ENCODE measurements at places on chromosomes 6 and 20. TPM values are rescaled to one million over a fixed set of nuclear protein-coding genes. Genes with fewer than 3 reads are reported as not detected.

Gene C6orf15
- not detected for total RNA-seq

GRCh38 chr20:11431621-11432020 is 486.1 kb upstream of the BTBD3 start:
- no peak for DNase-seq

Gene TMEM14A
- total RNA-seq = 5.6 TPM

- DNase-seq = no peak
Measured at GRCh38 chr6:6596529-6597328, 8.2 kb downstream of the LY86 start.

GRCh38 chr20:11719153-11719552 is 198.5 kb upstream of the BTBD3 start:
- DNase-seq = no peak

DNA sequence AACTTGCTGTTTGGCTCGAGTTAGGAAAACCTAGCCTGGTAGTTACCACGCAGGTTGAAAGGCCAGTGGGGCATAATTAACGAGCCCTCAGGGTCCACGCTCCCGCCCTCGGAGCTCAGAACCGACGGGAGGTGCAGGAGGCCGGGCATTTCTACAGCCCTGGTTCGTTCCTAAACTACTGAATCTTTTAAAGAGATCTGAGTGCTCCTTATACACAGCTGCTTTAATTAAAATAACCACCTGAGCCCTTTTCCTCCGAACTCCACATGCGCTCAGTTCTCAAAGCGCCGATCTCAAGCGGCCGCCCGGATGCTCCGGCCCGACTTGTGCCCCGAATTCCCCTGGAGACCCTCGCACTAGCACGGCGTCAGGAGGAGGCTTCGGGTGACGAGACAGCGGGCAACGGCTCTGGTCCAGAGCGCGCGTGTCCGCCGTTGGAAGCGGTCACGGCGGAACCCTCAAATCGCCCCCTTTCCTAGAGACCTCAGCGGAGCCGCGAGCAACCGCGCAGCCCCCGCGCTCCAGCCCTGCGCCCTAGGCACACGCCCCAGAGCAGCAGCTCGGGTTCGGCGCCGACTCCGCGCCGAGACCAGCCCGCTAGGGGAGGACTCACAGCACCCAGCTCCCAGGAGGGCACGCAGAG is 397 bp downstream of the WDR27 start:
- no peak for DNase-seq

Gene PLCB4
- total RNA-seq = not detected

Gene RAB44
- total RNA-seq = 12.9 TPM

DNA sequence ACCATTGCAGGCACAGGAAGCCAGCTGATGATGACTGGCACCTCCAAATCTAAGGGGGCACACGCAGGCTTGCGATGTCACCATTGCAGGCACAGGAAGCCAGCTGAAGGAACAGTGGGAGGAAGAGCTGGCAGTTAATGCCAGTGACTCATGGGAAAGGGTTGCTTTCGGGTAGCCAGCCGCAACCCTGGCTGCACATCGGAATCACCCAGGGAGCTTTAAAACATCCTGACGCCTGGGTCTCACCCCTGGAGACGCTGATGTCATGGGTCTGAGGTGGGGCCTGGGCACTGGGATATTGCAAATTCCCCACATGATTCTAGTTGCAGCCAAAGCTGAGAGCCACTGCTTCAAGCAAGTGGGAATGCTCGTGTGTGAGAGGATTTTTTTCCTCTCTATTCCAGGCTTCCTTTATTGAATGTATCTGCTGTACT is 16.1 kb upstream of the CCN6 start:
- DNase-seq = no peak

DNA sequence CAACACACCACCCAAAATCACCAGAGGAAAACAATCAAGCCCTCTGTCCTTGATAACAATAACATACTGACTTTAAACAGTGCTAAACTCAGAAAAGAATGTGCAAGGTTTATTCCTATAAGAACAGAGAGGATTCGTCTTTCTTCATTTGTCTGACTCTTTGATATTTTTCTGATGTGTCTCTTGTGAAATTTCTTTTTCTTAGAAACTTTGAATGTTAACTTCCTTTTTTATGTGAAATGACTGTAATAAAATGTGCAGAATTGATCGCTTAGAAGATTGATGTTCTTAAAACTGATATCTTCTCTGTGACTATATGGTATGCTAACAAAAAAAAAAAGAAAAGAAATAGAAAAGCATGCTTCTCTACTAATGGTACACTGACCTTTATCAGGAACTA is 947.4 kb upstream of the CITED2 start:
- no peak for DNase-seq

GRCh38 chr6:149334201-149334600 is 16.7 kb downstream of the TAB2 start:
- DNase-seq = no peak

GRCh38 chr6:124008000-124008987 is 204.6 kb downstream of the NKAIN2 start:
- no peak for DNase-seq

Gene CST7
- 619 TPM for total RNA-seq

DNA sequence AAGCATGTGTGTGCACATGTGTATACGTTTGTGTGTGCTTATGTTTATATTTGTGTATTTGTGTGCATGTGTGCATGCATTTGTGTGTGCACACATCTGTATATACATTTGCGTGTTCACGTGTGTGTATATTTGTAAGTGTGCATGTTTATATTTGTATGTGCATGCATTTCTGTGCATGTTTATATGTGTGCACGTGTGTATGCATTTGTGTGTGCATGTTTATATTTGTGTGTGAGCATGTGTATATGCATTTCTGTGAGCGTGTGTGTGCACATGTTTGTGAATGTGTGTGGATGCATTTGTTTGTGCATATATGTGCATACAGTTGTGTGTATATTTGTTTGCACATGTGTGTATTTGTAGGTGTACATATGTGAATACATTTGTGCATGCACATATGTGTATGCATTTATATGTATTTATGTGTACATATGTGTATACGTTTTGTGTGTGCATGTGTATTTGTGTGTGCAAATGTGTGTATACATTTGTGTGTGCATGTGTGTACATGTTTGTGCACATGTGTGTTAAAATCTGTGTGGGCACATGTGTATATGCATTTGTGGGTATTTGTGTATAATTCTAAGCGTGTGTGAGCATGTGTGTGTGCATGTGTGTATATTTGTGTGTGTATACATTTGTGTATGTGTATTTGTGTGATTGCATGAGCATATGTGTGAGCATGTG is 140.4 kb upstream of the AFDN start:
- DNase-seq = no peak

- no peak for DNase-seq
Measured at GRCh38 chr6:165628955-165629354, 34.1 kb downstream of the PDE10A start.

GRCh38 chr6:132280436-132280835 is 120.8 kb downstream of the MOXD1 start:
- no peak for DNase-seq

GRCh38 chr6:28383235-28384142 is 16.1 kb downstream of the ZSCAN12 start:
- peak; percentile 36 for DNase-seq

Gene MUC22
- not detected for total RNA-seq

GRCh38 chr6:137313928-137314855 is 95.0 kb upstream of the IFNGR1 start:
- DNase-seq = peak; percentile 87

Gene RSPH9
- not detected for total RNA-seq

GRCh38 chr6:14102383-14102782 is 15.2 kb upstream of the CD83 start:
- no peak for DNase-seq

- no peak for DNase-seq
Measured at GRCh38 chr20:41143354-41143753, 6.0 kb downstream of the PLCG1 start.

Gene PNPLA1
- 3.5 TPM for total RNA-seq

DNA sequence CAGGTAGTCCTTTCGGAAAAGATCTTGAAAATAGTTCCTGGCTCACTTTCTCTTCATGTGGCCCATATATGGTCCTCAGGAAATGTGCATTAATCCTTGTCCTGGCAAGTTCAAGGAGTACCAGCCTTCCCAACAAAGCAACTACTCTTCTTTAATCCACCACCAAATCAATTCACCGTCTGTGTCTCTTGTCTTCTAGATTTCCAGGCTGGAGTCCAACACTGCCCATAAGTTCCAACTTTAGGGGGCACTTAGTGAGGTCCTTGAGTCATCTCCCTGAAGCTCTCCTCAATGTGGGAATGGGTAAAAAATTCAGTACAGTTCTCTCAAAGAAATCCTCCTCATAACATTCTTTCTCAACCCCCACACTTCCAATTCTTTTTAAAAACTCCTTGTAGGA is 6.9 kb upstream of the DAAM2 start:
- DNase-seq = no peak

DNA sequence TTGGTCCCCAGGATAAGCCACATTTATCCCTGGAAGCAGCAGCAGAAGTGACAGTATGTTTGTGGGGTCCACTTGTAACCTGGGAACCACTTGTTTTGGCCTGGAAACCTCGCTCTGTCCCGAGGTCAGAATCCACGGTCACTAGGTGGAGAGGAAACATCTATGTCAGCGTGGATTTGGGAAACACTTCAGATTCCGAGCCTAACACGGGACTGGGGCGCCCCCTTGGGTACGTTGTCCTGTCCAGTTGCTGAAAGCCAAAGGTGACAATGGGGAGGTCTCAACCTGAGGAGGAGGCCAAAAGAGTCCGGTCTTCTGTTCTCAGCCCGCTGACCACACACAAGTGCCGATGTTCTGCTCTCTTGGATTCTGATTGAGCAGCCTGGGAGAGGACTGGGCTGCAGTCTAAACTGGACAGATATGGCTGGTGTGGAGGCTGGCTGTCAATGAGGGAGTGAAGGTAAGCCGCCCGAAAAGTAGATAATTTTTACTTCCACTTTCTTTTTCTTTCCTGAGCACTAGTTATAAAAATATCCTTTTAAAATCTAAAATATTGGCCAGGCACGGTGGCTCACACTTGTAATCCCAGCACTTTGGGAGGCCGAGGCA is 4.9 kb upstream of the ZFP57 start:
- no peak for DNase-seq

Gene CRISP3
- not detected for total RNA-seq

GRCh38 chr6:52598123-52598823 is 21.4 kb upstream of the TRAM2 start:
- DNase-seq = no peak

DNA sequence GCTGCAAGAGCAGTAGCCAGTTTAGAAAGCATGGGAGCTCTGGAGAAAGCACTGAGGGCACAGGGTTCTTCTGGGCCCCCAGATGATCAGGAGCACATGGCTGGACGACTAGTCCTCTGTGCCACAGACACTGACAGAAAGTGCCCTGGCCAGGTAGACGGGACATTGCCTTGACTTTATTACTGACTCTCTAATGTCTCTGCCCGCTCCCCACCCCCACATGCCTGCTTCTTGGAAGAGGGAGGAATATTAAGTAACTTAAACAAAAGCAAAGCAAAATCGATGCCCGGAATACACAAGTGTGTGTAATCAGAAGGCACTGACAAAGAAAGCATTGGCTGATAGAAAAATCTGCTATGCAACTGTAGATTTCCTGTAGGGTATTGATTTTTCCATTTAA is 99.3 kb downstream of the SOBP start:
- no peak for DNase-seq

GRCh38 chr6:2222275-2222842 is 23.0 kb downstream of the GMDS start:
- DNase-seq = no peak

GRCh38 chr20:51631011-51631950 is 88.8 kb upstream of the NFATC2 start:
- peak; percentile 26 for DNase-seq

DNA sequence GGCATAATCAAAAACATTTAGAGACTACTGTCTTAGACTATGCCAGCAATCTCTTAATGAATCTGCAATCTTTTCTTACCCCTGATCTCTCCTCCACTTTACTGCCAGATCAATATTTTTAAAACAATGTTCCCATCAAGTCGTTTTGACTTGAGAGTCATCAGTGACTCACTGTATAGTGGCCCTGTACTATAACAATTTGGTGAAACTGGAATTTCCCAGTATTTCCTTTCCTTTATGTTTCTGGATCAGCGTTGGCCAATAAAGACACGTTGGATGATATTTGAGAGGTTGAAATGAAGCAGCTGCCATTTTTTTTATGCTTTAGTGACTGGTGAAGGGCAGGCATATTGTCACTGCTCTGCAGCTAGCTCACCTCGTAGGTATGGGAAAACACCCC is 10.1 kb upstream of the SMIM13 start:
- no peak for DNase-seq

DNA sequence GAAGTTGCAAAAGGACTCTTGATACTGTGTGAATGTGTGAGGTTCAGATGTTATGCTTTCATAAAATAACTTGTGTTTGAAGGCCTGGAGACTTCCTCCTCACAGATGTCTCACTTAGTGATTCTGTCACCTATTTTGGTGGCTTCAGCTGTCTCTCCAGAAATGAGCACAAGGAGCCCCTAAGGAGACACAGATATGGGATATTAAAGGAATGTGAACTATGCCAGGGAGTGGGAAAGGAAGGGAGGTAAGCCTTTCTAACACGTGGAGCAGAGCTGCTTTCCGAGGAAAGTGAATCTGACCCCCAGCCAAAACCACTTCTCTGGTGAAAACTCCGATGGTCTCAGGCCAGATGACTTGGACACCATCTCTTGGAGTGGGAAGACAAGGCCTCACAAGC is 10.5 kb upstream of the FOXO3 start:
- no peak for DNase-seq

All from natural killer cell (primary cell).